ENCODE measurements at places on chromosomes 3 and 15.

DNA sequence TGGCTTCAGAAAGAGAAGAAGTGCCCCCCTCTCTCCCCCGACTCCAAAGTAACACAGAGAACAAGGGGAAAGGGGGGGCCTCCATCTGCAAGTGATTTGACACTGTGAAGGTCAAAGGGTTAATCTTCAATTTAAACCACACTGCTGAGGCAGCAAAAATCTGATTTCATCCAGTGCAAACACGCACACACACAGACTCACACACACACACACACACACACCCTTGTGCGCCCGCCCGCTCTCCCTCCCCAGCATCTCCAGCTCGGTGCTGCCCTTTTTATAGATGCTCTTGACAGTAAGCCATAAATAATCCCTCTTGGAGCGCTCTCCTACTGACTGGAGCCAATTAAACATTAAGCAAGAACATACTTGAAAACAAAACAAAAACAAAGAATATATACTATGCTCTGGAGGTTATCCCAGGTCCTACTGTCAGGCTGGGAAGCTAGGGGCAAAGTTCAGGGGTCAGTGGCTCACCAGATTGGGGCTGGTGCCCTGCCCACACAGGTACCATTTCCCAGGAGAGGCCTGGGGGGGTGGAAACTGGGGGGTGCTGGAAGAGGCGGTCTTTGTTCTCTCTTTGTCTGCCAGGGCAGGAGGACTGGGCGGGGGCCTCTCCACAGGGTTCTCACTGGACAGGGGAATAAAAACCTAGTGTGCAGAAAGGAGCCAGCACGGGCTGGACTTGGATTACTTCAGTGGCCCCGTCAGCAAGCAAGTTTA is 16.3 kb downstream of the BMF start:
- DNase-seq = no peak

- no peak for DNase-seq
Measured at GRCh38 chr3:128617270-128617556, 33.4 kb downstream of the RPN1 start.

DNA sequence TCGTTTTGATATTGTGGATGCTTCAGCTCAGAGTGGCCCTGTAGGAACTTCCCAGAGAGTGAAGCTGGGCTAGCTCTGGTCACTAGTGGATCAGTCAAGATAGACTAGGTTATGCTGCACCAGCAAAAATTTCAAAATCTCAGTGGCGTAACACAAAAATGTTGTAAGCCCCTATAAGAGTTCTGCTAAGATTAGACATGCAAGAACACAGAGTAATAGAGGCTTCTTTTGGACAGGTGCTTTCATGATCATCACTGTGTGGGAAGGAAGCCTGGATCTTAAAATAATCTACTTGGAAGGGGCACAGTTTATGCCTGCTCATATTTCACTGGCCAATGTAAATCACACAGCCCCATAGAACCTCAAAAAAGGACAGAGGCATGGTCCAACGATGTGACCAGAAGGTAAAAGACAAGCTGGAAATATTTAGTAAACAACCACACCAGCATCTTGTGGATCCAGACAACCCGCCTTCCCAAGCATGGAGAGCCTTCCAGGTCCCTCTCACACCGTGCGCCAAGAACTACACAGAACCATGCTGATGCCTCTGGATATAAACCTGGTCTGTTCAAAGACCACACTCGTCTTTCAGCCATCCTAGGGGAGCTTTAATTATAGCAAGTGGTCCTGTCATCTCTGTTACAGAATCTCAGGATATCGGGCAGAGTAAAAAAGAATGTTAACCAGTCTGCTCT is 554.3 kb downstream of the EPHB1 start:
- no peak for DNase-seq

DNA sequence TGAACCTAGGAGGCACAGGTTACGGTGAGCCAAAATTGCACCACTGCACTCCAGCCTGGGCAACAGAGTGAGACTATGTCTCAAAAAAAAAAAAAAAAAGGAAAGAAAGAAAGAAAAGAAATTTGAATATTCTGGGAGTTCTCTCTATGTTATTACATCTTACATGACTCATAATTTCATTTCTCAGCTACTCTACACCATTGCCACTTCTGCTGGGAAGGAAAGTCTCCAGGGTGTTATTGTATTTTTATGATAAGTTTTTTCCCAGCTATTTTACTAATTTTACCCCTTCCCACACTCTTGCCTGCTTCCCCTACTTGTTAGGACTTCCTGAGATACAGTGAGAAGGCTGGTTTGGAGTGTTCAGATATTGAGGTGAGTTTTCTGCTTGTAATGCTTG is 69.7 kb upstream of the UMPS start:
- no peak for DNase-seq

GRCh38 chr3:113685956-113686721 is 10.3 kb downstream of the USF3 start:
- no peak for DNase-seq

- no peak for DNase-seq
Measured at GRCh38 chr3:26345613-26346012, 277.0 kb upstream of the LRRC3B start.

- DNase-seq = no peak
Measured at GRCh38 chr15:100947760-100948429, 28.7 kb downstream of the LRRK1 start.

- no peak for DNase-seq
Measured at GRCh38 chr3:23365066-23365465, 161.9 kb downstream of the UBE2E2 start.

- DNase-seq = no peak
Measured at GRCh38 chr3:126706631-126707030, 2.6 kb downstream of the CHCHD6 start.

All from CD4-positive, alpha-beta T cell treated with Interleukin-10 for 1 hour (primary cell).